ENCODE measurements at places on chromosomes 12 and 14.
A peak's percentile ranks its signal among the peaks of the same experiment; 100 is the strongest.

DNA sequence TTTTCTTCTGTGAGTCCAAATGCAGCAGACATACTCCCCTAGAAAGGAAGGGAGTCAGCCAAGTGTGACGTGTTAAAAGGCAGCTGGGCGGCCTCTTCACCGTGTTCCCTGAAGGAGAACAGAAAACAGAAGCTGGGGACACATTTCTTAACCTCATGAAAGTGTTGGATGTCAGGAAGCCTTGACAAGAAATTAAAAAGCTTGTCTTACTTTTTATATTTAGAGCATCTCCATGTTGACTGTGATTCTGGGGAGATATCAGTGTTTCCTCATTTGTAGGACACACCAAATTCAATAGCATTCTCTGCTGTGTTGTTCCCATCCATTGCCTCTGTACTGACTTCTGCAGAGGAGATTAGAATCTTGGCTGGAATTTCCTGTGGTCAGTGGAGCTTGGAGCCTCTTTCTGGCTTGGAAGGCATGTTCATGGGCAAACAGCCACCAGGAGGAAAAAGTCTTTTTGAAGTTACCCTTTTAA, 93.7 kb downstream of the RMST start:
- peak; percentile 33 for DNase-seq

GRCh38 chr14:54749180-54749579, 153.4 kb downstream of the GCH1 start:
- no peak for DNase-seq

- DNase-seq = peak; percentile 90
Observed at GRCh38 chr12:53325511-53326061, 4.2 kb upstream of the AAAS start.

- no peak for DNase-seq
Observed at GRCh38 chr14:59627011-59627520, 50.5 kb upstream of the CCDC175 start.

DNA sequence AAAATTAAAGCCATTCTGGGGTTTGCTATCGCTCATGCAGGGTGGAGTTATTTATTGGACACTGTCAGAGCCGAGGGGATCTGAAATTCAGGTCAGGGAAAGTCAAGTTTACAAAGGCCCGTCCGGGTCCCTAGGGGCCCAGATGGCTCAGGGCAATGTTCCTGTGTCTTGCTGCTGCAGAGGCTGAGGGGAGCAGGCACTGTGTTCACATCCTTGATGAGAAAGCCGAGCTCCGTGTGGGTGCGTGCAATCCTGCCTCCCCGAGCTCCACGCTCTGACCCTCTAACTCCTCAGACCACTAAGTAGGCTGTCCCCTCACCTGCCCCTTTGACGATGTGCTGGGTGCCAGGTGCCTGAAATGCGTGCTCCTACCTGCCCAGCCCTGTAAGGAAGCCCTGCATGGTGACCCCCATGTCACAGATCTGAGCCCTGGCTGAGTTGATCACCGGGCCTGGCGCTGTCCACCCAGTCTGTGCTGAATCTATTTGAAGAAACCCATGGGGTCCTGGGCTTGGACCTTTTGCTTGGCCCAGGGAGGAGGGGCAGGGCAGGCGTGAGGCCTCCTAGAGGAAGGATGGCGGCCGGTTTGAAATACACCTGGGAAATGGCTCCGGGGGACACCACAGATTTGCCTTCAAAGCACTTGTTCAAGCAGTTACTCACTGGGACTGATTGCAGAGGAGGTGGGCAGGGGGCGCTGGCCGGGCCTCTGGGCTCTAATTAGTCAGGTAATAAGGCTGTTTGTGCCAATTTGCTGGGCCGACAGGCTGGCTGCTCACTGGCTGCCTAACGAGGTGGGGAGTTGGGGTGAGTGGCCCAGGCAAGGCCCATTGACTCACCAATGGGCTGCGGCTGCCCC, 204.3 kb downstream of the KIF26A start:
- no peak for DNase-seq

GRCh38 chr12:123794027-123794426, 31.9 kb downstream of the DNAH10 start:
- DNase-seq = no peak

DNA sequence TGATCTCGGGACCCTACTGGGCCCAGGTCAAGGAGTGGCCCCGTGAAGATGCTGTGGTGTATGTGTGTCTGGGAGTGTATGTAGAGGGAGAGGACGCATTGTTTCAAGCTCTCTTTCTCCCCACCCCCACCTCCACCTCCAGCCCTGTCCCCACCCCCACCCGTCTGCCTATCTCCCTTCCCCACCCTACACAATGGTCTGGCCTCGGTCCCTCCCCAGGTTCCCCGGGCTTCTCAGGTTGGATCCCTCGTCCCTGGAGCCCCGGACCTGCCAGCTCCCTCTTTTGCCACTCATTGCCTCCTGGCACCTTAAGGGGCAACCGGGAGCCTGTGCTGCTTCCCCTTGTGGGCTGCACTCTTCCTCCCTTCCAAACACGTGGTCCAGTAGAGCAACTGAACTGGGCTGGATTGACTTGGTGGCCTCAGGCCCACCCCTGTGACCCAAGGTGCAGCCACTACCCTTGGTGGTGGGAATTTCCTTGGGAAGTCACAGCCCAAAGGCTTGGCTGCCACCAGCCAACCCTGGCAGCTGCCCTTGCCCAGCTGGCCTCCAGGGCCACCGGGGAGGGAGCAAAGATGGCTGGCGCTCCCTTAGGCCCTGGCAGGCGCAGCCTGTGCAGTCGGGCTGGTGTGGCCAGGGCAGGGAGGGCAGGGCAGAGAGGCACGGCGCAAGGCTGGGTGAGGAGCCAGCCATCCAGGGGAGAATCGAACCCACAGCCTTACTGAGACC, 628 bp downstream of the VRTN start:
- no peak for DNase-seq

GRCh38 chr12:3998968-3999792, 126.0 kb upstream of the PARP11 start:
- no peak for DNase-seq

DNA sequence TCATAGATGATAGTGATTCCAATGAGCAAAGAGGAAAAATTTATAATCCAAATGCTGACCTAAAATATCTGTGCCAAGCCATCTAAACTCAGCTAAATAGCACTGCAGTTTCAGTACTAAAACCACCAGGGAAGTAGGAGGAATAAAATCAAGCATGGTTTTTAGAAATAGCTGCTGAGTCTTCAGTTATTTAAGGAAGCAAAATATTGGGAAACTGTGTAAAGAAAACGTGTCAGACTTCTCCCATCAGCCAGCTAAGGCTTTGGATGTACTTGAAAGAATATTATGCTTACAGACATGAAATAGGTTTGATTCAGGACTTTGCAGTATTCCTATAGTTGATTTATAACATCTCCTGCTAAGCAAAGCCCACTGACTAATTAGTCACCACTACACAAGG, 24.7 kb downstream of the CLEC2D start:
- DNase-seq = no peak

DNA sequence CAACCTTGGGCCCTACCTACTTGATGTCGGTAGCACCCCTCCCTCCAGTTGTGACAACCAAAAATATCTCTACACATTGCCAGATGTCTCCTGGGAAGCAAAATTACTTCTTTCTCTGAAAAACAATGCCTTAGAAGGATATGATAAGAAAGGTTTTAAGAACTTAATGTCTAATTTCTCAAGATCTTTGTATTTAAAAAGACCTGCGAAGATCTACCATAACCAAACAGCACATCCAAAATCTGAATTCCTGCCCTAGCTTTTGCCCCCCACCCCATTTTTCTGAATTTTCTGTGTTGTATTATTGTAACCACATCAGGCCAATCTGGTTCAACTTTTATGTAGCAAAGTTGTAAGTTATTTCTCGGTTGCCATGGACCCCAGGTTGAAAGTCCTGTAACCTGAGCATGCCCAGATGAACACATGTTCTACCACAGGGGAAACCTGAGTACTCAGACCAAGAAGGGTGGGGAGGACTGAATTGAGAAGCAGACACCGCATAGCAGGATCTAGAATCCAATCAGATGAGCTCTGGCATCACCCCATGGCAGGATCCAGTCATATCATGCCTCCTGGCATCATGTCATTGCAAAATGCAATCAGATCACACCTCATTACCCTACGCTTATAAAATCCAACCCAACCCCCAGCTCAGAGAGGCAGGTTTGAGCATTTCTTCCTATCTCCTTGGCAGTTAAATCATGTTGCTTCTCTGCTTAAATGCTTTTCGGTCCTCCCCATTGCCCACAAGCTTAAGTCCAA, 8.7 kb downstream of the TMEM253 start:
- DNase-seq = no peak

- DNase-seq = no peak
Observed at GRCh38 chr12:50458606-50459005, 46.2 kb upstream of the DIP2B start.

- DNase-seq = peak; percentile 47
Observed at GRCh38 chr14:73457924-73458182, 493 bp downstream of the NUMB start.

GRCh38 chr14:37116933-37117849, 55.2 kb downstream of the SLC25A21 start:
- no peak for DNase-seq

GRCh38 chr12:54373649-54374561, 9.6 kb upstream of the GPR84 start:
- DNase-seq = no peak

GRCh38 chr14:55388160-55388559, 23.5 kb downstream of the ATG14 start:
- no peak for DNase-seq

- DNase-seq = no peak
Observed at GRCh38 chr12:79871621-79872020, 63.3 kb downstream of the PPP1R12A start.

DNA sequence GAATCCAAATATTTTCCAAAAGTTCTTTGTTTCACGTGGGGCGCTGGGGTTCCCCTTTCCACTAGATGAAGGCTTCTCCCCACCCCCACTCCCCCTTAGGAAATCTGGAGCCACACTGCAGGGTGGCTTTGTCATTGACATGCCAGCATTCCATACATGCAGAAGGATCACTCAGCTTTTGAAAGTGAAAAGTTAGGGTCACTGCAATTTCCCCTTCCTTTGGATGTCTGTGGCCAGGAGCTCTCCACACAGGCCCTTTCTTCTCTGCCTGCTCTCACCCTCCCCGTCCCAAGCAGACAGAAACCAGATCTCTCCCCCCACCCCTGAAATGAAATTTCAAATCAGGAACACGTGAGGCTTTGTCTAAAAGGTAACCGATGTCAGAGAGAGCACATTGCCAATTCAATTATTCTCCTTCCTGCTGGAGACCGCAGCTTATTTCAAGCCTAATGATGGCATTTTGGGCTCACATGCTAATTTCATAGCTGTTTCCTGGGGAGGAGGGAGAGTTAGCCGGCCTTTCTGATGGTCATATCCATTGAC, 153.9 kb upstream of the RFLNA start:
- no peak for DNase-seq

Data from SK-N-SH (cell line).